Foreskin keratinocyte (primary cell): ENCODE measurements at places on chromosomes 5 and 9. TPM values are rescaled to one million over a fixed set of nuclear protein-coding genes. Genes with fewer than 3 reads are reported as not detected.

The HSD17B4 gene
- polyA plus RNA-seq, result 89.8 and 97.6 TPM in 2 replicates

The MYO10 gene
- 11.2 and 11.5 TPM in 2 replicates for polyA plus RNA-seq

DNA sequence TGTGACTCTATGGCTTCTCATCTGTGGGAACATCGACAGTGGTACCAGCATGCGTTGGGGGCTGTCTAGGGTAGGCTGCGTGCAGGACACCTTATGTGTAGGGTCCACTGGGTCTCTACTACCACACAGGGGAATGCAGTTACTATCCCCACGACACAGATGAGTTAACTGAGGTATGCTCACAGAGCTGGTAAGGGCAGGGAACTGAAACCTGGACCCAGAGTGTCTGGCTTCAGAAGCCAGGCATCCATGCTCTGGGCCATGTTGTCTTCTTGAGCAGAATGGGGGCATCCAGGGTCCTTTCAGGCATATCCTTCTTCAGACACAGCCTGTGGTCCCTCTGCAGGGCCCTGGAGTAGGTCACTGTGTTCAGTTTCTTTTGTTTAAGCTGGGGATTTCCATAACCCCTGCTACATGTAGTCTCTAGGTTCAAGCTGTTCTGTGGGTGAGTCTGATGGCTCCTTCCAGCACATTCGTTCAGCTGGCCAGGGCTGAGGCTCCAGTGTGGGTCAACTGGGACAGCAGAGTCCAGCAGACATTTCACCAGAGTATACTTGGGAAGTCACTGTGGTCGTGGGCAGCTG, 148.8 kb downstream of the GADD45G start:
- no peak for DNase-seq

- no peak for DNase-seq
These were observed 107.5 kb downstream of the RGS3 start for GRCh38 chr9:113570749-113571711.

GRCh38 chr9:125146247-125146646, 2.9 kb upstream of the SCAI start:
- DNase-seq, result no peak

The PCDHAC2 gene
- polyA plus RNA-seq, result 0.44 and 0.58 TPM in 2 replicates

The DMRT2 gene
- polyA plus RNA-seq, result not detected in 2 replicates

The INSL6 gene
- polyA plus RNA-seq, result not detected in 2 replicates

DNA sequence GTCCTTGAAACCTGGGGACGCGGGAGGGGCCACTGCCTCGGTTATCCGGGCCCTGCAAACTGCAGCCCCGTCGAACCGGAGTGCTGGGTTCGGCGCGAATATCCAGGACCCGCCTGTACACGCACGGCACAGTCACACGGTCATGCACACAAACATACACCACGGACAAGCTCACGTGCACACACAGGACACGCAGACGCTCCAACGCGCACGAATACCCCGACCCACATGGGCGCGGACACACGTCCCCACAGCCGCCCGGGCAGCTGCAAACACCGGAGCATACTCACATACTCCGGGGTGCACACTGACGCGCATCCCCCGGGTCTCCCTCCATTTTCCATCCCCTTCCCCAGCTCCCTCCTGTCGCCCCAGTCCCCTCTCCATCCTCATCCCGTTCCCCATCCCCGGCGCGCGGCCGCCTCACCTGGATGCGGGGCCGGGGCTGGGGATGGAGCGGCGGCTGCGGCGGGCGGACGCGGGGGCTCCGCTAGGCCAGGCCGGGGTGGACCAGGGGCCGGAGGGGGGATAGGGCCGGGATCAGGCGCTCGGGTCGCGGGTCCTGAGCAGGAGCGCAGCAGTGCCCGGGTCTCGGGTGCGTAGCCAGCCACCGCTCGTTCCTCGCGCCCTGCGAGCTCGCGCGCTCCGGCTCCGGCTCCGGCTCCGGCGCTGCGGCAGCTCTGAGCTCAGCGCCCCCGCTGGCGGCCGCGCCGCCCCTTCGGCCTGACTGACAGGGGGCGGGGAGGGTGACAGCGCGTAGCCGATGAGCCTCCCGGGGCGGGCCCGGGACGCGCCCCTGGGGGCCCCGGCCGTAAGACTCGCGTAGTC, at the start of the genes EIF4E1B and SNCB:
TSS of gene EIF4E1B (plus strand) at position 823 of the 828 bp plus-strand sequence. CDS start 12,113 bp downstream, outside the sequence.
TSS of gene SNCB (minus strand) at position 682 of the 828 bp plus-strand sequence. CDS start 880 bp downstream, outside the sequence.
- DNase-seq, result no peak

DNA sequence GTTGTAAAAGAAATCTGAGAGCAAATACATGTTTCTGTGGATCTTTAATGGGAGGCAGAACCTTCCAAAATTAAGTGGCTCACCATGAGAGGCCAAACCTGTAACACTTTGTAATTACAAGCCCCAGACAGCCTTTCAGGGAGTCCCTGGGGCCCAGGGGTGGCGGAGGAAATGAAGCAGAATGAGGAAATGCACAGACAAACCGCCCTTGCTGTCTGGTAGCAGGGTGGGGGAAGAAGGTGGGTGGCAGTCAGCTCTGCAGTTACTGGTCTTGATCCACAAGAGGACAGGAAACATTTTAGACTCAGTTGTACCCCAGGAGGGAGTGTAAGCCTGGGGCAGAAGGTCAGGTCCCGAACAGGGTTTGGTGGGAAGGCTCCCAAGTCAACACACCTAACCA, 6.5 kb downstream of the ARL14EPL start:
- DNase-seq, result no peak

The TAF11L12 gene
- polyA plus RNA-seq, result not detected in 2 replicates

DNA sequence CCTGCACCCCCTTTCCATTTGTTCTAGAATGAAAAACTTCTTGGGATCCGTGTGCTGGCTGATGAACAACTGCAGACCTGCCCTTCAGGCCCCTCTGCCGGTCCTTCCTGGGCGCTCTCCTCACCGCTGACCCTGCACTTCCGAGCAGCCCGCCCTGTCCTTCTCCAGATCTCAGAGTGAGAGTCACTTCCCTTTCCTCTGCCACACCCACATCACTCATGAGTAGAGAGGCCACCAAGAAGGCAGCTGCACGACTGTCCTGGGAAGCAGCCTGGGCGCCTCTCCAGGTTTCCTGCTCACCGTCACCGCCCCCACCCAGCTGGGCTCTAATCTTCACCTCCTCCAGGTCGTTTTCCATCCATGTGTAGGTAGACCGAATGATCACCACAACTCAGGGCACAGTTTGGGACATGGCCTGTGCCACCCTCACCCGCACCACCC, 35.0 kb upstream of the NSMF start:
- DNase-seq, result no peak

DNA sequence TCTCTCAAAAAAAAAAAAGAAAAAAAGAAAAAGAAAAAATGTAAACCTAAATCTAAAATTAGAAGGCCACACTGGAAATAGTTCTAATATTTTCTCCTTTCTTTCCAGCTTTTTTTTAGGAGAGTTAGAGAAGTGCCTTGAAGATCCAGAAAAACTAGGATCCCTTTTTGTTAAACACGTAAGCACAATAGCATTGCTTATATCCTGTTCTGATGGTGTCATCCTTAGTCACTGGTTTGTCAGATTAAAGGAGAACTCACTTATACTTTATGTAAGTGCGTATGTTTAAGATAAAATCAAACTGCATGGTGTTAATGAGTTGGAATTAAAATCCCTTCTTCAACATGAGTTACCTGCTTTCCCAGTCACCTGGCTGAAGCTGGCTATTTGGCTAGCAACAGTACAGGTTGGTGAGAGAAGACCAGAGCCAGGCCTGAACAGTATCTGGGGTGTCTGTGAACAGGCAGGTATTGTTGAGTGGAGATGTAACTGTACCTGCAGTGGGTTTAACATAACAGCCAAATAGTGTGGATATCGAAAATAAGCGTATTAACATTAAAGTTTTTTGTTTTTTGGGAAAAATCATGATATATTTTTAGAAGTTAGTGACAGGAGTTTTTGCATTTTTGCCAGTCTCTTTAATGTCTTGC, 104.7 kb upstream of the OTULINL start:
- DNase-seq, result peak; percentile 57

DNA sequence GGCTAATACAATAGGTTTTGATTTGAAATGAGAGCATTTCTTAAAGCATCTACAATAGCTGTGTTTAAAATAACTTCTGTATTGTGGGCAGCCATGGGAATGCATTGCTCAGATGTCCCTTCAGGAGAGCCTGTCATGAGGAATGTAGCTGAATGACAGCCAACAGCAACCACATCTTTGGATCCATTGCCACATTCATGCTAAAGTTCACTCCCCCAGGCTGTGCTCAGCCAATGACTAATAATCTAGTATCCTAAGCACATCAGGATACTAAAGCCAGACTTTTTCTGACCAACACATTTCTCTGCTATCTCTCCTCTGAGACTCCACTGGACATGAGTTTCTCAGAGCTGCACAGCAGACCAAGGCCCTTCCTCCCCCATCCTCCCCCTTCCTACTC, 45.5 kb downstream of the HTR1A start:
- DNase-seq, result peak; percentile 31

DNA sequence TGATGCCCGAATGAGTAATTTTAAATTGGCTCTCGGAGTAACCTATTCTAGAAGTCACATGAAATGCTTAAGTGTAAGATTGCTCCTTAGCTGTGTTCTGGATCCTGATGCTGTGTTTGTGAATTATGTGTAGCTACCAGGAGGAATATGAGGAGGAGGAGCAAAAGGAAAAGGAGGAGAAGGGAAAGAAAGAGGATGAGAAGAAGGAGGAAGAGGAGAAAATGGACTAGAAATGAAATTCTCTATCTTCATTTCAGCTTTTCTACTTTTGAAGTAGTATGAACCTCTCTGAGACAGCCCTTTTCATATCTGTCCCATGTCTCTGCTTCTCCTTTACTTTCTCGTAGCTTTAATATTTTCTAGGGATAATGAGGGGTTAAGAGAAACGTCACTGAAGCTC, 119.4 kb upstream of the ACTBL2 start:
- no peak for DNase-seq

GRCh38 chr5:116773926-116774325, 199.3 kb upstream of the SEMA6A start:
- no peak for DNase-seq

GRCh38 chr9:22037954-22038690, 29.0 kb upstream of the CDKN2B start:
- no peak for DNase-seq

DNA sequence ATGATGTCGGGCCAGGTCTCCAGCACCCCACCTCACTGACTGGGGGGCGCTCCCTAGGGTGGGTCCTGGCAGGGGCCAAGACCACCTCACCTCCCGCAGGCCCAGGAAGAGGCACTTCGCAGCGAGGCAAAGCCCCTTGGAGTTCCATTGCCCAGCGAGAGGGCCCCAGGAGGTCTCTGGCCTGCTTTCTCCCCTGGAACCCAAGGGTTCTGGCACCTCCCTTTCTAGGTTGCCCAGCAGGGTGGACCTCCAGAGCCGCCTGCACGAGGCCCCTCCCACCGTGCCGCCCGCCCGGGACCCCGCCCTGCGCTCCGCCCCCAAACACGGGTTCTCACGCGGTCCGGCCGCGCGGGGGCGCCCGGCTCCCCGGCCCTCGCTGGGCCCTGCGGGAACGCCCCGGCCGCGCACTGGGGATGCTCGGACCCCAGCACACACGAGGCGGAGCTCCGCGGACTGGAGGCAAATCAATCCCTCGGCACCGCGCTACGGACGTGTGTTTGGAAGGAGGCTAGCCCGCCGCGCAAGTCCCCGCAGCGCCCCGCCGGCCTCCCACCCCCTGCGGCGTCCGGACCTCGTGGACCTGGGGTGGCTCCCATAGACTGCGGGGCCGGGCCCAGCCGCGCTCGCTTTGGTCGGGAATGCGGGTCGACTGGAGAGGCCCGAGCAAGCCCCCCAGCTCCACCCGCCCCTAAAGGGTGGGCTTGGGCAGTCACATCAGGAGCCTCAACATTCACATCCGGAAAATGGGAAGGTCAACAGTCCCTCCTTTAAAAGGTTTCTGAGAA, 99.5 kb upstream of the LMX1B start:
- peak; percentile 36 for DNase-seq

- DNase-seq, result no peak
These were observed 234.5 kb upstream of the MAP3K1 start for GRCh38 chr5:56580864-56581263.

- DNase-seq, result no peak
These were observed 103.0 kb downstream of the GLIS3 start for GRCh38 chr9:4196886-4197285.

DNA sequence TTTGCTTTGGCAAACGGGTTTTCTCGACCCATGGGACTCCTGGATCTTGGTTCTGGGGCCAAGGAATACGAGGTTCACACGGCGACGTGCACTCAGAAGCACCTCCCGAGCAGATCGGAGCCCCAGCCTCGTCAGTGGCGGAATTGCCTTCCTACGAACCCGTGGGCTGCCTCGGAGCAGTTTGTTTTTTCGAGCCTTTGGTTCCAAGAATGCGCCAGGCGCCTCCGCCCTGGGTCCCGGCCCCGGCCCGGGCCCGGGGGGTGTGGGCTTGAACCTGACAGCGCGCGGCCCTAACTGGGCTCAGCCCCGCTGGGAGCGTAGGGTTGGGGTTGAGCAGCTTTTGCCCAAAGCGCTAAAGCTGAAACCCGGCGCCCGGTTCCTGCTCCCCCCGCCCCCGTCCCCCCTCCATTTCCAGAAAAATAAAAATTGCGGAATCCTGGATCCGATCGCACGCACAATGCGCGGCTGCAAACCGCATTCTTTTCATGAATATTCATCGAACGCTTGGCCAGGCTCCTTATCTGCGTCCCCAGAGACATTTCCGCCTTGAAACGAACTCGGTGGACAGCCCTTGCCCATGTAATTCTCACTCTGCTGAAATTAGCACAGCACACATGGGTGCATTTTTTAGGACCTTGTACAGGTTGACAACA, 1.0 kb downstream of the BASP1 start:
- no peak for DNase-seq

- DNase-seq, result no peak
These were observed 920 bp downstream of the PMPCA start for GRCh38 chr9:136411378-136411777.

GRCh38 chr5:119426057-119426456, 26.2 kb upstream of the HSD17B4 start:
- DNase-seq, result no peak

DNA sequence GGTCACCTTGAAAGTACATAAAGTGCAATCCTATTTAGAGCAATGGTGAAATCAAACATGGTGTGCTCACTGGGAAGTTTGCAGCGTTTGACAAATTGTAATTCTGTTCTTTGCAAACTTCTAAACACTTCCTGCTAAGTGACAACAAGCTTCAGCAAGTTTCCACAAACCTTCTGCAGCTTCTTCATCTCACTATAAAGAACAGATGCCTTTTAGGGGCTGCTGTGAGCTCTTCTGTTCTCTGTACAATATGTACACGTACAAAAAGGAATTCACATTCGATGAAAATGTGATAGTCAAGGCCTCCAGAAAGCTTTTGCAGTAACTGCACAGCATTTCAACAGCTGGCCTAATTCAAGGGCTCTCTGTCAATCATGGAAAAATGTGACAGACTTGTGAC, 543.1 kb downstream of the CETN3 start:
- no peak for DNase-seq

The TBC1D2 gene
- 69.1 and 80.7 TPM in 2 replicates for polyA plus RNA-seq

The HAPLN1 gene
- not detected in 2 replicates for polyA plus RNA-seq

- DNase-seq, result no peak
These were observed 56.6 kb downstream of the KCNN2 start for GRCh38 chr5:114418176-114419066.
